ENCODE measurements at places on chromosomes 5 and 9. TPM values are rescaled to one million over a fixed set of nuclear protein-coding genes. Genes with fewer than 3 reads are reported as not detected.

Gene CA9
- not detected for polyA plus RNA-seq

Gene BARHL1
- not detected for polyA plus RNA-seq

Gene CXCL14
- polyA plus RNA-seq: 1.1 TPM

Gene FOXE1
- 0.14 TPM for polyA plus RNA-seq

Gene FOXI1
- not detected for polyA plus RNA-seq

Gene IL9
- polyA plus RNA-seq: not detected

Gene CSF1R
- polyA plus RNA-seq: not detected

Gene CDKN2B
- 0.15 TPM for polyA plus RNA-seq

Gene SPAG8
- 4.2 TPM for polyA plus RNA-seq

Gene HRH2
- polyA plus RNA-seq: 0.09 TPM

Gene APBA1
- 10.9 TPM for polyA plus RNA-seq

Gene DMGDH
- polyA plus RNA-seq: 0.70 TPM

Gene GHR
- 0.31 TPM for polyA plus RNA-seq

Gene DMRTA1
- polyA plus RNA-seq: 0.64 TPM

Gene CD74
- not detected for polyA plus RNA-seq

Gene RAI14
- 6.0 TPM for polyA plus RNA-seq

Gene WNK2
- 37.1 TPM for polyA plus RNA-seq

Gene SLC4A9
- polyA plus RNA-seq: not detected

Gene LCP2
- polyA plus RNA-seq: not detected

Gene NPM1
- polyA plus RNA-seq: 988 TPM
